D721Med (cell line): ENCODE measurements at places on chromosomes 16 and 17.

GRCh38 chr17:44144966-44145739 lies 3.4 kb downstream of the HROB start:
- no peak for DNase-seq

GRCh38 chr16:55499951-55500529 lies 8.8 kb upstream of the LPCAT2 start:
- DNase-seq: no peak

DNA sequence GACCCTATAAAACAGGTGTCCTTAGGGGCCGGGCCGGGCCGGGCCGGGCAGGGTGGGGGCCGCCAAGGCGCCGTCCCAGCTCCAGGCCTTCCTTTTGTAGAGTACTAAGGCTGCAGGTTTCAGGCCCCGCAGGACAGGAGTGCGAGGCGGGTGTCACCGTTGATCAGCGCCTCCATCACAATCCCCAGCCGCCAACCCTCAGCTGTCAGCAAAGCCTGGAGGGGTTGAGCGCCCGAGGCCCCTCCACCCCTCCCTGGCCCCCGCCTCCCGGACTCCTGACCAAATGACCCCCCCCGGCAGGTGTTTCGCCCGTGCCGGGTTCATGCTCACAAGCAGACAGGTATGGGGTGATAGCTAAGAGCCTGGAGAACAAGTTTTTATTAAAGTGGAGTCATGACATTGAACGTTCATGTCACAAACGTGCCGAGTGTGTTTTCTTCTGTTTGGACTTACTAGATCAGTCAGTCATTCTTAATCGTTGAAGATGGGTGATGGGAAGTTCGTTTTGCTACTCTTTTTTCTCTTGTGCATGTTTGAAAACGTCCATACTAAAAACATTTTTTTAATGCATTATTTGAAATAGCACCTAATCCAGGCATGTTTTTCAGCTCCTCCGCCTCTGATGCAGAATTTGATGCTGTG lies 534 bp downstream of the ARL2BP start:
- no peak for DNase-seq

DNA sequence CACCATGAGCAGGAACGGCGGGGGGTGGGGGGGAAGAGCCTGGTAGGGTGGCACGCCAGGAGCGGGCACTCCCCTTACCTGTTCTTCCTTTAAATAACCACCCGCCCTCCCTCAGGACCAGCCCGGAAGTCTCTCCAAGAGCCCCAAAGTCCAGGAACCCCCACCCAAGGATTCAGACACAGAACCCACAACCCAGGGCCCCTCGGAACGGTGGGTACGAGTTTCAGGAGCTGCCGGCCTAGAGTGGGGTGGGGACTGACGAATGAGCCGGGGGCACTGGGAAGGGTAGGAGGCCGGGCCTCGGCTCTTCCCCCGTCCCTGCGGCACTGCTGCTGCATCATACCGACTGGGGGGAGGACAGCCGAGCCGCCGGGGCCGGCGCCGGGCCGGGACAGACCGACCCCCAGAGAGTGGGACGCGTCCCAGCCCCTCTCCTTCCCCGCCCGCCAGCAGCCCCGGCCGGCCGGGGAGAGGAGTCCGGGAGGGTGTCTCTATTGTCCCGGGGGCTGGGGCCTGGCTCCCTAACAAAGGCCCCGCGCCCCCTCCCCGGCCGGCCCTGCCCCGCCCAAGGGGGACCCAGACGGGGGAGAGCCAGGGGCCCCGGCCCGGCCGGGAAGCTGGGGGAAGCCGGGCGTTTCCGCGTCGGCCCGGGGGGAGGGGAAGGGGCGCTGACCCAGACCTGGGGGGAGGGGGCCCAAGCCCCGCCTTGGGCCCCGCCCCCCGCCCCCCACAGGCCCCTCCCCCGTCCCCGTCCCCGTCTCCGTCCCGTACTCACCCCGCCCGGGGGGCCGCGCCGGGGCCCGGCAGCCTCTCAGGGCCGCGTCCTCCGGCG lies 747 bp downstream of the ATXN7L3 start:
- DNase-seq: peak; percentile 87

GRCh38 chr16:27424772-27425498 lies 23.0 kb downstream of the IL21R start:
- DNase-seq: no peak

GRCh38 chr17:72967977-72968585 lies 124.4 kb downstream of the SLC39A11 start:
- DNase-seq: no peak

DNA sequence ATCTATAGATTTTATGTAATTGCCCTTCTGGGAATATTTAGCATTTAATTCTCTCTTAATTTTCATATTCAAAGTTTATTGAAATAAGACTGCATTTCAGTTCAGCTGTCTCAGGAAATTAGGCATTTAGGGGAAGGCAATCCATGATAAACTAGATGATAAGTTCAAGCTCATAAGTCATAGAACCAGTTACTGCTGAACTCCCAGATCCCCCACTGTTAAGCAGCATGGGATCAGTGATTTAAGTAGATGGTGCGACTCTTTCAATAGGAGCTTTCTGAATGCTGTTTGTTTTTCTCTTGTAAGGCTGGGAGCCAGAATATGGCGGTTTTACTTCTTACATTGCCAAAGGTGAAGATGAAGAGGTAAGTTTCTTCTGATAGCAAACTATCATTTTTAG lies 23.8 kb downstream of the OGFOD1 start:
- no peak for DNase-seq

DNA sequence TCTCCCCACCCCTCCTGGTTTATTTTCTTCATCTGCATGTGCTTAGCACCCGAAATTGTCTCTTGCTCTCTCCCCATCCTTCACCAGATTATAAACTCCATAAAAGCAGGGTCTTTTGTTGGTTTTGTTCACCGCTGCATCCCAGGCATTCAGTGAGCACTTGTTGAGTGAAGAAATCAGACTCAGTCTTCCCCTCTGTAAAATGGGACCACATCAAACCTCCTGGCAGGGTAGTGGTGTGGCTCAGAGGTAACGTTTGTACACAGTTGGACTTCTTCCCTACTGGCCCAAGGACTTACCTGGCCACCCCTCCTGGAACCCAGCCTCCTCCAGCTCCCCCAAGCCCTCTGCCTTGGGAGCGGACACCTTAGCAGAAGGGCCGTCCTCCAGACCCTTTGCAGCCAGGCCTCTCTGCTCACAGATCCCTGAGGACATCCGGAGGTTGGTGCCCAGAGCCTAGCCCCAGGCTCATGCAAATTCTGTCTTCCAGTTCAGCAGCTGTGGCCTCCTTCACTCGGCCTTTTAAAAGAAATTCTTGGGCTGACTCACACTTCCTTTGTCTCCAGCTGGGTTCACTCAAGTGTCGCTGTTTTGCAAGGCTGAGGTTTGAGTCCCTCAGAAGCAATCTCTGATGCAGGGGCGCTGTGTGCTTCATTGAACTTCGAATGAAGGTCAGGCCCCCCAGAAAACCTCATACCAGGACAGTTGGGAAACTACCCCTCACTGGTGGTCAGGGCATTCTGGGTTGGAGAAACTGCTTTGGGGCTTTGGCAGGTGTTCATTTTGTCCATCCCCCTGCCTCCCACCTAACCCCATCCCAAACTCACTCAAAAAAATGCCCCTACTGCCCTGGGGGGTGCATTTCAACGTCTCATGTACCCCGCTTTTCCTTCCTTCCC lies 16.8 kb upstream of the RMI2 start:
- no peak for DNase-seq

- DNase-seq: no peak
These were observed 108.1 kb downstream of the SNX11 start for GRCh38 chr17:48215583-48216139.

DNA sequence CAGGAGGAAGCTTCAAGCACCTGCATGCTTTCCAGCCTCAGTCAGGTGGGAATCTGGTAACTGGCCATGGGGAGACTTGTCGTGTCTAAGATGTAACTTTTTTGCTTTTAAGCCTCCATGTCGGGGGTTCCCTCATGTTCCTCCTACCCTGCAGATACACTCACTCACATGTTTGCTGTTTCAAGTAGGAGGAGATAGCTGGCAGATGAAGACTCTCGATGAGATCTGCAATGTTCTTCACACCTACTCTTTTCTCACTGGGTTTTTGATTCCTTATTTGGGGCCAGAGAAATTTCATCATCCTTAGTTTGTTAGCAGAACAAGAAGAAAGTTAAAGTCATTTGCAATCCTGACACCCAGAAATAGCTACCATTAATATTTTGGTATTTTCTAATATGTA lies 24.7 kb downstream of the UTP4 start:
- DNase-seq: no peak

- DNase-seq: no peak
These were observed 71.2 kb downstream of the RMI2 start for GRCh38 chr16:11416228-11417001.

DNA sequence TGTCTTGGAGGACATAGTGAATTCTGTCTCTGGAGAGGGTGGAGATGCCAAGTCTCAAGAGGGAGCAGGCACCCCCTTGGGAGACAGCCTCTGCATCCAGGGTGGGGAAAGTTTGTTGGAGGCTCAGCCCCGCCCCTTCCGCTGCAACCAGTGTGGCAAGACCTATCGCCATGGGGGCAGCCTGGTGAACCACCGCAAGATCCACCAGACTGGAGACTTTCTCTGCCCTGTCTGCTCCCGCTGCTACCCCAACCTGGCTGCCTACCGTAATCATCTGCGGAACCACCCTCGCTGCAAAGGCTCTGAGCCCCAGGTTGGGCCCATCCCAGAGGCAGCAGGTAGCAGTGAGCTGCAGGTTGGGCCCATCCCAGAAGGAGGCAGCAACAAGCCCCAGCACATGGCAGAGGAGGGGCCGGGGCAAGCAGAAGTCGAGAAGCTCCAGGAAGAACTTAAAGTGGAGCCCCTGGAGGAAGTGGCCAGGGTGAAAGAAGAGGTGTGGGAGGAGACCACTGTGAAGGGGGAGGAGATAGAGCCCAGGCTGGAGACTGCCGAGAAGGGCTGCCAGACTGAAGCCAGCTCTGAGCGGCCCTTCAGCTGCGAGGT lies 5.2 kb downstream of the ZNF646 start:
- DNase-seq: peak; percentile 14

DNA sequence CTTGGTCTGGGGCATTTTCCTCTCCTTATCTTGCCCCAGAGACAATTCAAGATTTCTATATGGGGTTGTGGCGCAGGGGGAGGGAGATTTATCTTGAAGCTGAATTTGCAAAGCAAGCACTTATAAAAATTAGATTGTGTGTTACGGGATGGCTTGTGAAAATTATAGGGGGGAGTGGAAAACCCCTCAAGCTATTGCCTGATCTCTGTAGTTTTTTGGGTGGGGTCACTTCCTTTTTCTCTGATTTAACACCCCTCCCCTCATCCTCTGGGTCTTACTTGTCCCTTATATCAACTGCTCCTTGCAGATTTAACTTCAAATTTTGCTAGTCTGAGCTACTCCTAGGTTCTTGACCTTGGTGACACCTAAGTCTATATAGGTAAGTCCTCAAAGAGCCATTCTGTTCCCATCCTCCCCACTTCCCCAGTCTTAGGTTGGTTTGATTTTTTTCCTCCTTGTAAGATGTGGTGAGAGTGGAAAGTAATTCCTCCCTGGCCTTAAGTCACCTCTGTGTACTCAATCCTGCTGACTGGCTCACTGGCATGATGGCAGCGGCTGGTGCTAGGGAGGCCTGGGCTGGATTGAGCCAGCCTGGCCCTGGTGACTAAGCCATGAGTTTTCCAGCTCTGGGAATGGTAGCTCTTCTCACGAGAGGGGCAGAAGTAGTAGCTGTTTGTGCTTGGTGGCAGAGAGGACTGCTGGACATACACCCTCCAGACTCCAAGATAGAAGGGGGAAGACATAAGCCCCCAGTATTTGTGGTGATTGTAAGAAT lies 2.3 kb downstream of the ARL4D start:
- no peak for DNase-seq

- no peak for DNase-seq
These were observed 177.2 kb downstream of the FOXL1 start for GRCh38 chr16:86755571-86756006.

- peak; percentile 96 for DNase-seq
These were observed 44.3 kb downstream of the TBC1D16 start for GRCh38 chr17:79991140-79991923.

DNA sequence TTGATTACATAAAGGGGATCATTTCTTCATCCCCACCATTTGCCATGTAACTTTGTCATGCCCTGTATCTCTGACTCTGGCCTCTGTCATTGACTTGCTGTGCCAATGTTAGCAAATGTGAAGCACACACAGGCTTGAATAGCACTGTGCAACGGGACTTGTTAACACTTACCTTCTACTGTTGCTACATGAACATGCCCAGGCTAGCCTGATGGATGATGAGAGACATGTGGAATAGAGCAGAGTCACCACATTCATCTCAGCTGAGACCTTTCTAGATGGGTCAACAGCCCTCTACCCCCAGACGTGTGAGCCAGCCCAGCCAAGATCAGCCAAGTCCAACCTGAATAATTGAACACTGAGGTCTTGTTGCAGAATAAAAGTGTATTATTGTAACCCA lies 162.1 kb upstream of the SALL1 start:
- no peak for DNase-seq

GRCh38 chr16:2194852-2195321 lies 1.5 kb downstream of the CASKIN1 start:
- DNase-seq: peak; percentile 75

DNA sequence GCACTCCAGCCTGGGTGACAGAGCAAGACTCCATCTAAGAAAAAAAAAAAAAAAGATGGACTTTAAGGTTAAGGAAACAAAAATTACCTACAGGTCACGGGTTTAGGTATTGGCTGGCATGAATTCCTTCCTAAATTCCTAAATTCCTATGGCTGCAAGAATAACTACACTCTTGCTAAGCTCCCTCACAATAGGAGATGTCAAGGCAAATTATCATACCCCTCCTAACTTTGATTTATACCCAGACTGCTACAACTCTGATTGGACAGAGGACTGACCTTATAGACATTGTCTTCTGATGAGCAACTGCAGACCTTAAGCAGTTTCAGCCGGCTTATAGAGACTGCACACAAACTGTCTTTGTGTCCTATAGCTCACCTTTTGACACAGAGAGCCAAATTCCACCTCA lies 25.1 kb upstream of the TMC7 start:
- DNase-seq: no peak

- no peak for DNase-seq
These were observed 162.0 kb downstream of the CHD9 start for GRCh38 chr16:53216798-53217197.

- no peak for DNase-seq
These were observed 81.4 kb downstream of the XYLT1 start for GRCh38 chr16:17389384-17389783.

DNA sequence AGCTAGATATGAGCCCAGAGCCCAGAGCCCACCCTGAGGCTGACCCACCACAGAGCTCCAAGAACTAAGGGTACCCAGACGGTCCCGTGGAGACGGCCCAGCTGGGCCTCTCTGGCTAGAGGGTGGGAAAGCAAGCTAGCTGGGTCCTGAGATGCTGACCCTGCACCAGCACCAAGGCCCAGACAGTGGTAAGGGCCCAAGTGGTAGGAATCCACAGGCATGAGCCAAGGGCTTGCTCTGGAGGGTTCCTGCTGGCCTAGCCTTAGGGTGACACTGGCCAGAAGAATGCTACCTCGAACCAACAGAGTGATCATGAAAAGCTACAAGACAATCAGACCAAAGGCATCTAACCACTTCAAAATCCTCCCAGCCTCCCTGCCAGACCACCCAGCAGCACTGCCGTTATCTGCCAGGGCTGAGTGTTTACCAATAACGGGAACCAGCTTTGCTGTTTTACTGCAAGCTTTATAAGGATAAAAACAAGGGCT lies 13.2 kb downstream of the HIC1 start:
- no peak for DNase-seq

- no peak for DNase-seq
These were observed 4.7 kb downstream of the IL17C start for GRCh38 chr16:88642881-88643643.
